ENCODE measurements at places on chromosomes 5 and 9.

DNA sequence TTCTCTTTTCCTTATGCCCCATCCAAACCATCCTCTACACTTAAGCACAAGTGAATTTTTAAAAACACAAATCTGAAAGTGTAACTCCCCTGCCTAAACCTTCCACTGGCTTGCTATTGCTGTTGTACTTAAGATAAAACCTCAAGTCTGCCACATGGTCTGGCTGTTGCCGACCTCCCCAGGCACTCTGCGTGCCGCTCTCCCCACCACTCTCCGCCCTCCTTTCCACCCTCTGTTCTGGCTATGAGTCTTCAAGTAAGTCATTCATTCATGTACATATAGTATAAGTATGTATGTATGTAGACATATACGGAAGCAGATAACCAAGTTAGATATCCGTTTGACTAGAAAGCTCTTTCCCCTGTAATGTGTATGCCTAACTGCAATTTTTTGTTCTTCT, 94.7 kb upstream of the ANKRD55 start:
- DNase-seq = no peak

DNA sequence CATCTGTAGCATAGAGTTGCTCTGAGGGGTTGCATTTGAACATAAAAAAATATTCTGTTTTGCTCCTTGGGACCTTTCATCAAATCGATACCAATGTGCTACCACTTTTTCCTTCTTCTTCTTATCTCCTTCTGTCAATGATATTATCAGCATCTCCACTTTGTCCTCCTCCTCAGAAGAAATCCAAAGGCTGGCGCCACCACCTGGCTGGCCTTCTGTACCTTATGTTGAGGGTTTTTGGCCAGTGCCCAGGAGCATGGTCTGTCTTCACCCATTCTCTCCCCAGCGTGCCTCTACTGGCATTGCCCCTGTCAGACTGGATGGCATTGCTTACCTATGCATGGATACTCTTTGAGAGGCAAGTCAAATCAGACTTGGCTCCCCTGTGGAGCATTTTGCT, 167.2 kb downstream of the CFAP90 start:
- no peak for DNase-seq

GRCh38 chr9:100419166-100419565, 7.8 kb upstream of the MSANTD3 start:
- DNase-seq = no peak

DNA sequence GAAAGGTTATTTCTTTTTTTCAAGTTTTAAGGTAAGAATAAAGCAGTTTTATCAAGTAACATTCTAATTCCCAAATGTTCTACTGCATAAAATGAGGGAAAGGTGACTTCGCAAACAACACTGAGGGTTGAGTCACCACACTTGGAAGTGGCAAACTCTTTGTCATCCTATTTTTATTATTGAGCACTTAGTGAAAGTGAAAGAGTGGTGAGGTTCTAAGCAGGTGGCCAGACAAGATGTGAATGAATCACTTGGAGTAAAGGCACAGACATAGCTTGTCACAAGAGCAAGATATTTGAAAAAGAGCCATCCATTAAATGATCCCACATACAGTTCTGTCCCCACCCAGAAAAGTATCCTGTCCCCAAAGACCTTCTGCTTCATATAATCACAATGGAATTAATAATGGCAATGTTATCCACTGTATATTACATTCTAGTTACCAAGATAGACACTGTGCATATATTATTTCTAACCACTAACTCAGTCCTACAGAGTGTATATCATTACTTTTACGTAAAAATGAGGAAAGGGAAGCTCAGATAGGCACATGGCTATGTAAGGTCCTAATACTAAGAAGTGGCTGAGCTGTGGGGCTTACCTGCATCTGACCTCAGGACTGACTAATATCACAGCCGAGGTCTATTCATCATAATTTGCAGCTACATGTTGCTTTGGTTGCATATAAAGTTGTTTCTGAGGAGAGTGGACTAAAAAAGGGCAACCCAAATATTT, 730.4 kb upstream of the MEF2C start:
- DNase-seq = no peak

DNA sequence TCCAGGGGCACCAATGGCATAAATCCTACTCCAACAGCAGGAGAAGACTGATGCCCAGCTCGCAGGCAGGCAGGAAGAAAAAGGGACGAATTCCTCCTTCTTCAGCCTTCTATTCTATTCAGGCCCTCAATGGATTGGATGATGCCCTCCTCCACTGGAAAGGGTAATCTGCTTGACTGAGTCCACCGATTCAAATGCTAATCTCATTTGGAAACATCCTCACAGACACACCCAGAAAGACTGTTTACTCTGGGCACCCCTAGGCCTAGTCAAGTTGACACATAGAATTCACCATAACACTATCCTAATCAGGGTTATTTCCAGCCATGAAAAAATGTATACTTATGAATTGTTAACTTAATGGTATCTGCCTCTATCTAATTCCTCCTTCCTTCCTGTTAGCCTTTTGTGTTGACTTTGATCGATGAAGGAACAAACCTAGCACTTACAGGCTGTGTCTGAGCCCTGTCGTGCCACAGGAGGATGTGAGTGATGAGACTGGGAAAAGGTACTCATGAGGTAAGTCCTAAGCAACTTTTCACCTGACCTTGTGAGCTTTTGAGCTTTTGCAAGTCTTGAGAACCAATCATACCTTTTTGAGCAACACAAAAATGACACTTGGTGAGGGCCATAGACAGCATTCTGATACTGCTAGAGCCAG, 36.5 kb downstream of the FOXD1 start:
- DNase-seq = no peak

Data from NCI-H2029 (cell line).